Transverse colon (tissue), 4 donors: ENCODE measurements at places on chromosomes 16 and 17. TPM values are rescaled to one million over a fixed set of nuclear protein-coding genes. Genes with fewer than 3 reads are reported as not detected.
A peak's percentile ranks its signal among the peaks of the same experiment; 100 is the strongest.

Gene FBXL16
- total RNA-seq = not detected

Gene KCNAB3
- 0.40 TPM for total RNA-seq

Gene TERB1
- total RNA-seq = not detected

Gene RHBDF1
- 11.9 TPM for total RNA-seq

Gene ZNF747
- total RNA-seq = 16.0 TPM

Gene SMIM22
- 284 TPM for total RNA-seq

Gene TP53TG3
- total RNA-seq = not detected

Gene CCL16
- not detected for total RNA-seq

Gene MAP3K3
- 24.8 TPM for total RNA-seq

Gene HOXB5
- 35.4 TPM for total RNA-seq

Gene CDK3
- 16.9 TPM for total RNA-seq

Gene SYNGR2
- total RNA-seq = 121 TPM

DNA sequence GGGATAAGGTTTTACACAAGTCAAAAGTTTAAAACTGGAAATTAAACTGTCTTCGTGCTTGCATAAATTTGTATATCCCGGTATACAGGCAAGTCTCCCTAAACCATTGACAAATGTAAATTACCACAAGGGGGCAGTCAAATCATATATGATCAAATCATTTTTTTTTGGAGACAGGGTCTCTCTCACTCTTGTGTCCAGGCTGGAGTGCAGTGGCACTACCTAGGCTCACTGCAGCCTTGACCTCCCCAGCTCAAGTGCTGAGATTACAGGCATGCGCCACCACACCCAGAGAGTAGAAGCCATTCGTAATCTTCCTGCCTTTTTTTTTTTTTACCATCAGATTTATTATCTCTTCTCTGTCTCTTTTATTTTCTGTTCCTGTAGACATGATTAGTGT lies 18.5 kb downstream of the TOP2A start:
- no peak for DNase-seq

DNA sequence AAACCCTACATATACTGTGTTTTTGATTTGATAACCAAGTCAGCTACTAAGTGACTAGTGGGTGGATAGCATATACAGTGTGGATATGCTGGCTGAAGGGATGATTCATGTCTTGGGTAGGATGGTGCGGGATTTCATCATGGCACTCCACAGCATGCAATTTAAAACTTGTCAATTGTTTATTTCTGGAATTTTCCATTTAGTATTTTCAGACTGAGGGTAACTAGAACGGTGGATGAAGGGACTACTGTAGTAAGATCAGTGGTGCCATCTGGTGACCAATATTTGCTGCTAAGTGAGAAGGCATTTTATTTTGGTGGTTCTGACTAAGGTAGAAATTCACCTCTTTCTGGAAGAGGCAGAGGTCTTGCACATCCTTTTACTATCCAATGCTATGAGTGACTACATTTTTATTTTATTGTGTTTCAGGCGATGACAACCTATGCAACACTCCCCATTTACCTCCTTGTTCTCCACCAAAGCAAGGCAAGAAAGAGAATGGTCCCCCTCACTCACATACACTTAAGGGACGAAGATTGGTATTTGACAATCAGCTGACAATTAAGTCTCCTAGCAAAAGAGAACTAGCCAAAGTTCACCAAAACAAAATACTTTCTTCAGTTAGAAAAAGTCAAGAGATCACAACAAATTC lies 3.1 kb downstream of the CDC6 start:
- peak; percentile 47 for DNase-seq

DNA sequence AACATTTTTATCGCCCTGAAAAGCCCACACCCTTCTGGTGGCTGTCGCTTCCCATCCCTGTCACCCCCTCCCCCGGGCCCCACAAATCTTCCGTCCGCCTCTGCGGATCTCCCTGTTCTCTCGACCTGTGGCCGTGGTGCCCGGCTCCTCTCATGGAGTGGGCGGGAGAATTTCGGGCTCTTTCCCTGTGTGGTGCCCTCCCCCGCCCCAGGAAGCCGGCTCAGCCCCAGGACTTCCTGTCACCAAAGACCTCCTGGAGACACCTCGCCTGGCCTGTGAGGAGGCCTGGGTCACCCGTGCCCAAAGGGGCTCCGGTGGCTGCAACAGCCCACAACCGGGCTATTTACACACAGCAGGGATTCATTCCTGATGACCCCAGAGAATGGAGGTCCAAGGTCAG lies 26.1 kb upstream of the UBE2I start:
- DNase-seq = no peak

GRCh38 chr17:42459256-42459800 lies 650 bp downstream of the ATP6V0A1 start:
- peak; percentile 66 for DNase-seq

DNA sequence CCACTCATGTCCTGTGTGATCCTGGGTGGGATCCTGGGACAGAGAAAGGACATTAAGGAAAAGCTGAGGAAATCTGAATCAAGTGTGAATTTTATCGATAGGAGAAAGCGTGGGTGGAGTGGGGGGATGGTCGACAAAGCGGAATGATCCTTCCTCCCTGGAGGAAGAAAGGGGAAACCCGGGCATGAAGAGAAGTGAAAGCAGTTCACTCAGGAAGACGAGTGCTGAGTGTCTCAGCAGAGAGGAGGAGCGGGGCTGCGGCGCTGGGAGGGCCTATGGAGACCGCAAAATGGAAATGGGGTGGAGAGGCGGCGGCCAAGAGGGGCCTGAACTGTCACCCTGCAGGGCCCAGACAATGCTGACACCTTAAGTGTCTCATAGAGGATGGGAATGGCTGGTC lies 8.7 kb downstream of the ZDHHC7 start:
- DNase-seq = peak; percentile 49

- no peak for DNase-seq
Observed at GRCh38 chr16:68283801-68284598, 19.7 kb downstream of the SLC7A6 start.

DNA sequence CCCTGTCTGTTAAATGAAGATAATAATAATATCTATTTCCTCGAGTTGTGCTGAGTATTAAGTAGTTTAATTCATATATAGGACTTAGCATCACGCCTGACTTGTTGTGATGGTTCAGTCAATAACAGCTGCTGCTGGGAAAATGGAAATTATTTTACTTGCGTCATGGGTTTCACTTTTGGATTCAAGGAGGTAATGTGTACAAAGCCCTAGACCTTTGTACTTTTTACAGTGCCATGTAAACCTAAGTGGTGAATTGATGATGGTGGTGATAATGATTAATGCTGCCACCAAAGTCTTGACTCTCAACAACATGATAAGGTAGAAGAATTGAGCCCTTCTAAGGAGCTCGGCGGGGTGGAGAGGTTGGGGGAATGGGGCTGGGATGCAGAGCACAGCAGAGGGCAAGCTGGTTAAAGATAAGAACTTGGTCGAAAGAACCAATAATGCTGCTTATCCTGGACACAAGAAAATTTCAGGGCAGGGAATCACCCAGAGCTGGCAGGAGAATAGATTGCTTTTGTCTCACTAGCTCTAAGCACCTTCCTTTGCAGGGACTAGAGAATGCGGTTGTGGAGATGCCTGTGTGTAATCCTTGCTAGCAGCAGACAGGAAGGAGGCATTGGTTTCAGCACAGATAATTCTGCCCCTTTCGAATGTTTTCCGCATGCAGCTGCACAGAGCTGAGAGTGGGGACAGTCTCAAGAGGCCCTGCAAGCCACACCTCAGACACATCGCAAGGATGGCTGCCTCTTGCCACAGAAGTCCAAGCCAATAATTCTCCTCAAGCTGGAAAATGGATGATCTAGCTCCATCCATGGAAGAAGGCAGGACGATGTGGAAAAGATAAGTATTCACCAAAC lies 187.1 kb downstream of the TMEM114 start:
- DNase-seq = peak; percentile 10

DNA sequence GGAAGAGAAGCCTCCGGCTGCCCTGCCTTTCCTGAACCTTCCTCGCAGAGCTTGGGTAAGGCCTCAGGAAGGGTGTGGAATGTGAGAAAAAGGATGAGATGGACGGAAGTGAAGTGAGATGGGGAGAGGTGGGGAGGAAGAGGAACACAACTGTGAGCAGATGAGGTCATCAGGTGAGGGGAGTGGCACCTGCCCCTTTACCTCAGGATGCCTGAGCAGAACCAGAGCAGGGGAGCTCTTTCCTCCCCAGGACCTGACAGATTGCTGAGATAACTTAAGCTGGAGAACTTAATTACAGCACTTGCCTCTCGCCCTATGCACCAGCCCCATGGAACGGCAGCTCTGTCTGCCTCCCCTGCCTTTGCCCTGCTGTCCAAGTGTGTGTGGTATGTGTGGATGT lies 29.8 kb downstream of the TMEM132E start:
- DNase-seq = no peak

DNA sequence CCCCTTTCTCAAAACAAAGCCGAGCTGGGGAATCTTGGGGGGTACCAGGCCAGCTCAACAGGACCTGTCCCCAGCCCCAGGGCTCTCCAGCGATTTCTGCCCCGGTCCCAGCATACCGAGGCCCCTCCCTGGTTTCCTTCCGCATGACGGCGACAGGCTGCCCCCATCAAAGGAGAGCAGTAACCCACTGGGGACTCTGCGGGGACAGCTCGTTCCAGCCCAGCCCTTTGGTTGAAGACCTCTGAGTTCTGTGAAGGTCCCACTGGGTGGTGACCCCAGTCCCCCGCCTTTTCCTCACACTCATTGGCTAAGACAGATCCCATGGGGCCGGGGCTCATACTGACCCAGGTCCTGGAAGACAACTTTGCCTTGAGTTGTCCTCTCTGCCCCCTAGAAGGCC lies 4.1 kb downstream of the SMTNL2 start:
- no peak for DNase-seq

GRCh38 chr17:75827308-75828075 lies 16.7 kb downstream of the UNC13D start:
- peak; percentile 65 for DNase-seq

- DNase-seq = peak; percentile 8
Observed at GRCh38 chr16:79970551-79971236, 370.2 kb upstream of the MAF start.

- DNase-seq = no peak
Observed at GRCh38 chr16:49559242-49559641, 185.6 kb downstream of the C16orf78 start.

GRCh38 chr17:80565343-80566053 lies 20.9 kb downstream of the RPTOR start:
- no peak for DNase-seq

DNA sequence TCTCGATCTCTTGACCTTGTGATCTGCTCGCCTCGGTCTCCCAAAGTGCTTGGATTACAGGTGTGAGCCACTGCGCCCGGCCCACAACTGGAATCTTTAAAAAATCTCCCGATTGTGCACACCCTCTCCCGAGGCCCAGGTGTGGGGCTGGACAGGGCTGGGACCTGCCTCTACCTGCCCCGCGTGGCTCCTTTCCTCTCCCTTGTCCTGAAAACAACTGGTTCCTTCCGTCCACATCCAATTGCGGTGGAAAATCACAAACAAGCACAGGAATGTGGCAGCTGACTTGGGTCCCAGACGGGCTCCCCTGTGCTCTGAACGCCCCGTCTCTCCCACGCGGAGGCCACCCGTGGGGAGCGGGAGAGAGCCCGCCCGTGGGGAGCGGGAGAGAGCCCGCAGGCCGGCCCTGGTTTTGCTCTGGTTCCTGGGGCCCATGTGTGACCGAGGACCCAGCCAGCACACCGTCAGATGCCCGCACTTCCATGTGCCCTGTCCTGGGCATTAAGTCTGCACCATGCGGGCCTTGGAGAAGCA lies 3.0 kb upstream of the TMEM204 start:
- no peak for DNase-seq

- DNase-seq = no peak
Observed at GRCh38 chr17:10111907-10112452, 86.4 kb downstream of the GAS7 start.

GRCh38 chr17:6648181-6648580 lies 3.2 kb downstream of the MED31 start:
- no peak for DNase-seq

- no peak for DNase-seq
Observed at GRCh38 chr16:55691771-55692170, 36.0 kb downstream of the SLC6A2 start.

DNA sequence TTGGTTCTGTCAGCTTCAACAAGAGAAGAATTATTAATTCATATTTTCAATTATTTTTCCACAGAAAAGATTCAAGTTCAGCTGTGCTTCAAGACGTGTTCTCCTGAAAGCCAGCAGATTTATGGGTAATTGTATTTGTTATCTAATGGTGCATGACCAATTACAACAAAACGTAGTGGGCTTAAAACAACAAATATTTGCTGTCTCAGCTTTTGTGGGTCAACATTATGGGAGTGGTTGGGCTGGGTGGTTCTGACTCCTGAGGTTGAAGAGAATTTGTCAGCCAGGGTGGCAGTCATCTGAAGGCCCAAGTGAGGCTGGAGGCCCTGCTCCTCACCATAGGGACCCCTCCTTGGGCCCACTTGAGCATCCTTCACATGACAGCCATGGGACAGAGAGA lies 24.1 kb upstream of the KREMEN2 start:
- no peak for DNase-seq

DNA sequence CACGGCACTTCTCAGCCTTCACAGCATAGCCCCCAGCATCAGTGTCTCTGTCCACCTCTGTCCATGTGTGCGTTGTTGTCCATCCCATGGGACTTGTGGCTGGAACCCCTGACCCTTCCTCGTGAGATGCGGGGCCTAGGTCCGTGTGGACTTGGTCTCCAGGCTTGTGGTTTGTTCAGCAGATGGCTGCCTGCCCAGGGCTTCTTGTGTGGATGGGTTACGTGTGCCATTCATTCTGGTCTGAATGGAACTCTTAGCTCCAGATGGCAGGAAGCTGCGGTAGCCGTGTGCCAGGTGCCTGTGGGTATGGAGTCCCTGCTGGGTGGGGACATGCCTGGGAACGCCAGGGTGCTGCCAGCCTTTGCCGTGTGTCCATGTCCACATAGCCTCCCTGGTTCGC lies 31.7 kb upstream of the NUDT16L1 start:
- DNase-seq = no peak

GRCh38 chr17:81508639-81509206 lies 3.9 kb downstream of the ACTG1 start:
- no peak for DNase-seq

GRCh38 chr16:72400257-72401083 lies 228.5 kb upstream of the PMFBP1 start:
- peak; percentile 24 for DNase-seq

DNA sequence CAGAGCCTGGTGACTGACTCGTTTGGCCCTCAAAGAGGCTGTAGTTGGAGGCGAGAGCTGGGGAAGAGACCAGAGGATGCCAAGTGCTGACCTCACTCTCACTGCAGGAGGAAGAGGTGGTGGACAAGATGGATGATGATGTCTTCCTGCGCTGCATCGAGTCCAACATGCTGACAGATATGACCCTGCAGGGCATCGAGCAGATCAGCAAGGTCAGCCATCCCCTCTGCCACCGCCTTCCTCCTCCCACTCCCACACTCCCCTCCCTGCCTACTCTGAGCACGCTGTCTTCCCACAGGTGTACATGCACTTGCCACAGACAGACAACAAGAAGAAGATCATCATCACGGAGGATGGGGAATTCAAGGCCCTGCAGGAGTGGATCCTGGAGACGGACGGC lies 26.9 kb downstream of the POLR2A start:
- no peak for DNase-seq

GRCh38 chr17:2195729-2196128 lies 107.9 kb downstream of the SMG6 start:
- no peak for DNase-seq

DNA sequence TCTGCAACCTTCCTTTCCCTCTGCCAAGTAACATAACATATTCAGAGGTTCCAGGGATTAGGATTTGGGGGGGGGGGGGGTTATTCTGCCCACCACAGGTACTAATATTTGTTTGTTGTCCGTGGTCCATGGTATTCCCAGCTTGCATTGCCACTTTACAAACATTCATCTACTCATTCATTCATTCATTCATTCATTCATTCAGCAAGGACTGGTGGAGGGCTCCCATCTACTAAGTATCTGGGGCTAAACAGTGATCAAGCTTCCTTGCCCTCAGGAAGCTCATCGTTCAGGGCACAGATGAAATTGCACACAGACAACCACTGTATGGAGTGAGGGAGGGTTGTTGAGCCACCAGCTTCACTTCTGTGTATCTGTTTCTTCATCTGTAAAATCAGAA lies 45.8 kb upstream of the NDRG4 start:
- DNase-seq = no peak
